K562 (cell line): ENCODE measurements at places on chromosomes 7 and 10. TPM values are rescaled to one million over a fixed set of nuclear protein-coding genes. Genes with fewer than 3 reads are reported as not detected.
A peak's percentile ranks its signal among the peaks of the same experiment; 100 is the strongest.

- DNase-seq = no peak
These were observed 36.7 kb downstream of the ARHGAP22 start for GRCh38 chr10:48568131-48568530.

- no peak for DNase-seq
These were observed 140.6 kb upstream of the CTBP2 start for GRCh38 chr10:125300937-125301336.

GRCh38 chr7:33487998-33488682, 358.8 kb downstream of the BBS9 start:
- DNase-seq = no peak

DNA sequence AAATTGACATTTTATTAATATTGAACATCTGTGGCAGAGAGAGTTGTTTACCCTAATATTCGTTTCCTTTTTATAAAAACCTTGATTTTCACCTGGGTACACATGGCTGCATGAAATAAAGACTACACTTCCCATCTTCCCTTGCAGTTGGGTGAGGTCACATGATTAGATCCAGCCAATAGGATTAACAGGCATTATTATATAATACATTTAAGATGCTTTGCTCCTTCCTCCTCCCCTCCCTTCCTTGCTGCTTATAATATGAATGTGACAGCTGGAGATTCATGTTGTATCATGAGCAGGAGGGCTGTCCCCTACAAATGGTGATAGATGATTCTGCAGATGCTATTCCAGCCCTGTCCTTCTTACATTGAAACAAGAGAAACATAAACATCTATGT, 146.6 kb downstream of the SH2D4B start:
- peak; percentile 60 for DNase-seq

The CFTR gene
- polyA plus RNA-seq = not detected in 2 replicates

The TBL2 gene
- 61.5 and 67.3 TPM in 2 replicates for polyA plus RNA-seq
